ENCODE measurements at places on chromosomes 1 and 21. TPM values are rescaled to one million over a fixed set of nuclear protein-coding genes. Genes with fewer than 3 reads are reported as not detected.

DNA sequence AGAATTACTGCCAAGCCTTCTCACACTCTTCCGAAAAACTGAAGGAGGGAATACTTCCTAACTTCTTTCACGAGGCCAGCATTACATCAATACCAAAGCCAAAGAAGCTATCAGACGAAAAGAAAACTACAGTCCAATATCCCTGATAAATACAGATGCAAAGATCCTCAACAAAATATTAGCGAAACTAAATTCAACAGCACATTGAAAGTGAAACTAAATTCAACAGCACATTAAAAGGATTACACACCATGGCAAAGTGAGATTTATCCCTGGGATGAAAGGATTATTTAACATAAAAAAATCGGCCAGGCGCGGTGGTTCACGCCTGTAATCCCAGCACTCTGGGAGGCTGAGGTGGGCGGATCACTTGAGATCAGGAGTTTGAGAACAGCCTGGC is 176.8 kb downstream of the FAF1 start:
- DNase-seq = no peak

DNA sequence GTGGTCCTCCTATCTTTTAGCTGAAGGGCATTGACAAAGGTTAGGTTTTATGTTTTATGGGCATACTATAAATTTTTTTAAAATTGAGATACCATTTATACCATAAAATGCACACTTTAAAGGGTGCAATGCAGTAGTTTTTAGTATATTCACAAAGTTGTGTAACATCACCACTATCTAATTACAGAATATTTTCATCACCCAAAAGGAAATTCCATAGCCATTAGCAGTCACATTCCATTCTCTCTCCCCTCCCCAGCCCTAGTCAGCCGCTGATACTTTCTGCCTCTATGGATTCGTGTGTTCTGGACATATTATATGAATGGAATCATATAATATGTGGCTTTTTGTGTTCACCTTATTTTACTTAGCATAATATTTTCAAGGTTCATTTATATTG is 135.8 kb upstream of the B3GALT2 start:
- no peak for DNase-seq

- DNase-seq = no peak
Observed at GRCh38 chr1:87111659-87112371, 197.4 kb downstream of the HS2ST1 start.

GRCh38 chr21:20639026-20639425 is 359.2 kb upstream of the NCAM2 start:
- DNase-seq = no peak

Gene LAX1
- polyA plus RNA-seq = 0.19 TPM

Gene MPZ
- 3.6 TPM for polyA plus RNA-seq

Gene EDARADD
- polyA plus RNA-seq = 7.6 TPM

Gene LCE3E
- polyA plus RNA-seq = not detected
